Stimulated activated CD4-positive, alpha-beta T cell treated with anti-CD3 and anti-CD28 coated beads, Interleukin-15, amount 100 ng/mL, for 1 hour (primary cell): ENCODE measurements at places on chromosomes 2 and 18.

- no peak for DNase-seq
Measured at GRCh38 chr2:234975611-234976010, 23.8 kb downstream of the SH3BP4 start.

- no peak for DNase-seq
Measured at GRCh38 chr2:29218071-29218470, 102.9 kb downstream of the CLIP4 start.

- no peak for DNase-seq
Measured at GRCh38 chr2:210392469-210392881, 77.5 kb upstream of the MYL1 start.

GRCh38 chr2:73297586-73297985 is 4.2 kb upstream of the EGR4 start:
- no peak for DNase-seq

DNA sequence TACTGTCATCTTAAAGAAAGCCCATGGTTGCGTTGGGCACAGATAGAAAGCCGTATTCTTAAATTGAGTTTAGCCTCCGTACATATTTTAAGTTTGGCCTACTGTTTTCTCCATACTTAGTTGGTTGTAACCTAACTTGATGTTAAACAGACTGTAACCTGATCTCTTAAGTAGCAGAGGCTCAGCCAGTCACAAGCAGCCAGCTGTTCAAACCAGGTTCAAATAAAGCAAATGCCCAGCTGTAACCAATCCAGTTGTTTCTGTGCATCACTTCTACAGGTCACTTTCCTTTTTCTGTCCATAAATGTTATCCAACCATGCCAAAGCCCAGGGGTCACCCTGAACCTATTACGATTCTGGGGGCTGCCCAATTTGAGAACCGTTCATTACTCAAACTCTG is 10.0 kb upstream of the THADA start:
- no peak for DNase-seq

GRCh38 chr2:111071600-111072171 is 49.0 kb upstream of the BCL2L11 start:
- DNase-seq = no peak

DNA sequence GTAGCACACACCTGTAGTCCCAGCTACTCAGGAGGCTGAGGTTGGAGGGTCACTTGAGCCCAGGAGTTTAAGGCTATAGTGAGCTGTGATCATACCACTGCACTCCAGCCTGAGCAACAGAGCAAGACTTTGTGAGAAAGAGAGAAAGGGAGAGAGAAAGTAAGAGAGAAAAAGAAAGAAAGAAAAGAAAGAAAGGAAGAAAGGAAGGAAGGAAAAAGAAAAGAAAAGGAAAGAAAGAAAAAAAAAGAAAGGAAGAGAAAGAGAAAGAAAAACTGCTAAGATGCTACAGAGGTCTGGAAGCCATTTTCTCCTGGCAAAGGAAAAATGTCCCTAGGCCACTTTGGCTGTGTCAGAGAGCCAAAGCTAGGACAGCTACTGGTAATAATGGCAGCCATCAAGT is 30.6 kb downstream of the DRC1 start:
- DNase-seq = no peak

DNA sequence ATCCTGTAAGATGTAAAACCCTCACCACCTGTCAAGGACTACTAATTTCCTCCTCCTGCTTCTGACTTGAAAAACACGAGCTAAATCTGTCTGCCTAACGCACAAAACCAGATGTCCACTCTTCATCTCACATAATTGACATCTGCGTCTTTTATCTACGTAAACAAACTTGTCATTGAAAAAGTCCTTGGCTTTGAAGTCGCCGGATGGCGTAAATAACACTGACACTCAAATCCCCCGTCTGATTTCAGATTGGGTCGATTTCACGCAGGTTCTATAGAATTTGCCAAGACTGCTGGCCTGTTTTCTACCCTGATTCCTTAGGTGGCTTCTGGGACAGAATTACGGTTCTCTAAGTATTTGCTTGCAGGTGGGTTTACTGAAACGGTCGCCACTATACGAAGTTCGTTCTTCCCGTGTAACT is 539 bp upstream of the MOB4 start:
- no peak for DNase-seq

DNA sequence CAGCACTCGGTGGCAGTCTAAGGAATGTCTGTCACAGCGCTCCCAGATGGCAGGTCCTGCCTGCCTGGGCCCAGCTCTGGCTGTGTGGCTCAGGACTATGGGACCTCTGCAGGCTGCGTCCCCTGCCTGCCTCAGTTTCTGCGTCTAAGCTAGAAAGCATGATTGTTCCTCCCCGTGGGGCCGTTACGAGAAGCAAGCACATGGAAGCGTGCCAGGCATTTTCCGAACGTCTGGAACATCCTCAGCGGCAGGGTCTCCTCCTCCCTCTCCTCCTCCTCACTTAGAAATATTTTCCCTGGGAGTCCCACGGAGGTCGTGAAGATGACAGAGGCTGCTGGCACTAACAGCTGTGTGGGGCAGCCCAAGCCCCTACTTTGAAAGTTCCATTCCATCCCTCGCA is 43.3 kb downstream of the LRRFIP1 start:
- no peak for DNase-seq

DNA sequence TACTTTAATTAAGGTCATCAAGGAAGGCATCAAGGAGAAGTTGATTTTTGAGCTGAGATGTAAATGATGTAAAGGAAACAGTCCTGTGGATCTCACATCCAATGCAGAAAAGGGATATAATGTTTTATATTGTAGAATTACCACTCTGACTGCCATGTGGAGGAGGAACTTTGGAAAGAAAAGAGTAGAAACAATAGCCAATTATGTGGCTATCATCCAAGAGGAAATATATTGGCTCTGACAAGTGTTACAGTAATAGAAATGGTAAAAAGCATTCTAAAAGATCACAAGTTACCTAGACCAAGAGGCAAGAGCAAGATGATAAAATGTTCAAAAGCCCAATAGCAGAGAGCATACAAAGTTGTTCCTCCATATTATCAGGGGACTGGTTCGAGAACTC is 26.8 kb downstream of the BARD1 start:
- DNase-seq = no peak

- DNase-seq = no peak
Measured at GRCh38 chr2:60213865-60214625, 339.4 kb downstream of the BCL11A start.

DNA sequence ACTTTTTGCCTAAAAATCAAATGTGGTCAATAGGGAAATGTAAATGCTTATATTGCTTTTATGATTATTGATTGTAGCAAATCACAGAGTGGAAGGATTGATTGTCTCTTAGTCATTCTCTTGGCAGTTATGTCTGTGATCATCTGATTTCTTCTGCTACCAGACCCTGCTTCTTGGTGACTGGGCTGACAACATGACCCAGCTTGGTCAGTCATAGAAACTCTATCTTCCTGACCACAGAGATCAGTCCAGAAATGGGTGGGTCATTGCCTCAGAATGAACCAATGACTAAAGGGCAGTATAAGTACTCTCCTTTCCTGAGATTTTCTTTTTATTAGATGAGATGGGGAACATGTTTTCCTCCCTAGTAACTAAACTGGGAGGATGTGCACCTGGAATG is 87.6 kb downstream of the MAIP1 start:
- DNase-seq = no peak

DNA sequence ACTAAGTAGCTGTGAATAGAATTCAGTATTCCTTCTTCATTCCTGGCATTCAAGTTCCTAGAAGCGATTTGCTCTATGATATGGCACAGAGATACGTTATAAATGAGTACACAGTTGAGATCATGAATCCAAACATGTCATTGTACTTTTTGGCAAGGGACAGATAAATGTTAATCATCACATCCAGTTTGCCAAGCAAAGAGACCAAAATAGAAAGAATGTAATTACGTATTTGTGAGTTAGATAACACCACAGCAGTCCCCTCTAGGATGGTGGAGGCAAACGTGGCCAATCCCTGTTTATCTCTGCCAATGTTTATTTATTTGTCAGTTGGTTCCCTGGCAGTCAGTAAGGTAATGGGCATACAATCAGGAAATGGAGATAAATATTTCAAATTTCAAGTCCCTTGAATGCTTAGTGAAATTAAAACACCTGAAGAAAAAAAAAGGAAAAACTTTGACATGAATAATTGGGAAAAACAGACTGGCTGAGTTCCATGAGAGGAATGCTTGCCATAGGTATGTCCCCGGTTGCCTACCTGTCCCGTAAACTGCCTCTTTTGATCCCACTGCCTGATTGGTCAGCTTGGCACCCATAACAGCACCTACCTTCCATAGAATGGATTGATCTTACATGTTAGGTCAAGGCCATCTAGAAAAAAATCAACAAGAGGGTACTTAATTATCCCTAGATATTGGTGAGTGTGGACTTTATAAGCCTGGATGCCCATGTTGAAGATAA is 451.1 kb upstream of the NETO1 start:
- no peak for DNase-seq

GRCh38 chr2:135926605-135927004 is 50.4 kb upstream of the MCM6 start:
- no peak for DNase-seq

DNA sequence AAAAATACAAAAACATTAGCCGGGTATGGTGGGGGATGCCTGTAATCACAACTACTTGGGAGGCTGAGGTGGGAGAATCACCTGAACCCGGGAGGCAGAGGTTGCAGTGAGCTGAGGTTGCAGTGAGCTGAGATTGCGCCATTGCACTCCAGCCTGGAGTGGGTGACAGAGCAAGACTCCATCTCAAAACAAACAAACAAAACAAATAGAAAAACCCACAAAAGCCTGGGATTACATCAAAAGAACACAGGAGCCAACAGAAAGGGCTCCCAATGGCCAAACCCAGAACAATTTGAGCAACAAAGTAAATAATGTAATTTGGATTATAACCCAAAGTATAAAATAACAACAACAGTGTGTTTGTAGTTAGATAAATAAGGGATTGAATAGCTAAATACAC is 159.8 kb downstream of the UXS1 start:
- no peak for DNase-seq

- DNase-seq = no peak
Measured at GRCh38 chr2:102301867-102302362, 9.4 kb upstream of the IL1RL1 start.

GRCh38 chr18:62725896-62726295 is 10.6 kb downstream of the PHLPP1 start:
- no peak for DNase-seq

DNA sequence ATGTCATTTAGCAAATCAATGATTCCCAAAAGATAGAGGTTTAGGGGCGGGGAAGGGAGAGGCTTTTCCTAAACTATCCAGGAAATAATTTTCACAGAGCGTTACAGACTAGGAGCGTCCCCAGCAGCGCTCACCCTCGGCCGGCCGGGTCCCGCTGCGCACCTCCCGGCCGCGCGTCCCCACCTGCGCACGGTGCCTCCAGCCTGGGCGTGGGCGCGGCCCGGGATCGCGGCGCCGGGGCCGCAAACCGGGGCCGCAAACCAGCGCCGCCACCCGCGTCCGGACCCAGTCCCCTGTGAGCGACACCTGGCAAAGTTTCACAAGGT is 684 bp upstream of the ZCCHC2 start:
- no peak for DNase-seq

DNA sequence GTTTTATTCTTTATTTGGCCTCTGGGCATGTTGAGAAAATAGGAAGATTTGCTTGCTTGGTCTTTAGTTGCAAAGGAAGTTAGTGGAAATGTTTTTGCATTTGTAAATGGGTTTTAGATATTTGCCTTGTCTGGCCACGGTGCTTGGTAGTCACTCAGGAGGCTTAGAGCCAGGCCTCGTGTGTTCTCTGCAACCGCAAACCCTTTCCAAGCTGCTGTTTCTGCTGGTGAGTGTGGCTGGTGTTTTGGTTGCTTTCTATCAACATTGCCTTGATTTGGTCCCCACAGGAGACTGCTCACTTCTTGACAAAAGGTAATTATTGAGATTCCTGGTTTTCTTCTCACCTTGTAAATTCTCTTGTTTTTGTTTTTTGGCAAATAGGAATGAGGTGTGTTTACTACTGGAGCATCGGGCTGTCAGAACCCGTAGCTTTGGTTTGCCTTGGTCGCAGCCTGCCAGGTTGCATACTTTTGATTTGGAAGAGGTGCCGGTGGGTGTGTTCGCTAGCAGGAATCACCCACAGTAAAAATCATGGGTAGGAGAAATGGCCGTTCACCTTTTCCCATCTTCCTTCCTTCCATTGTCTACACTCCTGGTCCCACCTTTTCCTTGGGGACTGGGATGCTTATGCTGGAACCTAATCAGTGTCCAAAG is 15.8 kb downstream of the ASAP2 start:
- no peak for DNase-seq

GRCh38 chr2:136582628-136583205 is 182.6 kb upstream of the THSD7B start:
- no peak for DNase-seq

GRCh38 chr2:130336877-130337734 is 5.6 kb upstream of the IMP4 start:
- no peak for DNase-seq
